ENCODE measurements at places on chromosomes 4 and X.

DNA sequence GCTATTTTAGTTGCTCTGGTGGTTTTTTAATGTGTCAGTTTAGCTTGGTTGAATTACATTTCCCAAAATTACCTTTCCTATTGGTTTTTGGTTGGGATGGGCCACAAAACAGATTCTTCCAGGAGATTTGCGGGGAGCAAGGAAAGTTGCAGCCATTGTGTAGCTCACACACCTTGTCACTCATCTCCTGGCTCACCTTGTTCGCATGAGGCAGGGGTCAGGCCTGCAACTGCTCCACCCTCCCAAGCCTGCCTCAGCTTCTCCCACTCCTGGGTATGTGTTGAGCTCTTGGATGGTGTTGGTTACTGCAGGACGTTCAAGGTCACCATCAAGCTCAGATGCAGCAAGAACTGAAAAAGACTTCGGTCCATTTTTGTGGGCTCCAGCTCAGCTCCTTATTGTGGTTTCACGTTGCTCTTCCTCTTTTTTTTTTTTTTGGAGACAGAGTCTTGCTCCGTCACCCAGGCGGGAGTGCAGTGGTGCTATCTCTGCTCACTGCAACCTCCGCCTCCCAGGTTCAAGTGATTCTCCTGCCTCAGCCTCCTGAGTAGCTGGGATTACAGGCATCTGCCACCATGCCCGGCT is 95.6 kb upstream of the METTL14 start:
- no peak for DNase-seq

GRCh38 chrX:86806786-86807185 is 658.5 kb downstream of the DACH2 start:
- DNase-seq: peak; percentile 21

- no peak for DNase-seq
Measured at GRCh38 chr4:8227771-8228318, 28.8 kb downstream of the SH3TC1 start.

- DNase-seq: no peak
Measured at GRCh38 chrX:139113708-139114107, 402.2 kb upstream of the FGF13 start.

GRCh38 chr4:75831856-75832405 is 70.3 kb downstream of the PPEF2 start:
- DNase-seq: no peak

- peak; percentile 10 for DNase-seq
Measured at GRCh38 chrX:34275699-34276098, 143.6 kb upstream of the FAM47A start.

DNA sequence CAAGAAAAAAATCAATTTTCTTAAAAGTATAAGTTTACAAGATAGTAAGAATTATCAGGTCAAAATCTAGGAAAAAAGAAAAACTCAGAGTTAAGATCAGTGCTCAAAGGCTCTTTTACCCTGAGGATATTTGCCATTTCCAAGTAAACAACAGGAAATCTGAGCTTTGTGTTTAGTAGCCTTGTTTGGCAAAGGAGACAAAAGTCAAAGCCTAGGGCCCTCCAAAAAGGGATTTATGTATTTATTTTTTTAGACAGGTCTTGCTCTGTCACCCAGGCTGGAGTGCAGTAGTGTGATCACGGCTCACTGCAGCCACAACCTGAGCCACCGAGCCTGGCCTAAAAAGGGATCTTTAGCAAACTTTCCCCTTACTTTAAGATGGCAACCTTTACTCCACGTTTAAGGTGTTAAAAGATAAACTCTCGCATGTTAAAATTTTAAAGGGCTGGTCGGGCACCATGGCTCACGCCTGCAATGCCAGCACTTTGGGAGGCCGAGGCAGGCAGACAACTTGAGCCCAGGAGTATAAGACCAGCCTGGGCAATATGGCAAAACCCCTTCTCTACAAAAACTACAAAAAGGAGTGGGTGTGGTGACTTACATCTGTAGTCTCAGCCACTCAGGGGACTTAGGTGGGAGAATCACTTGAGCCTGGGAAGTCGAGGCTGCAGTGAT is 21.3 kb upstream of the OPHN1 start:
- no peak for DNase-seq

DNA sequence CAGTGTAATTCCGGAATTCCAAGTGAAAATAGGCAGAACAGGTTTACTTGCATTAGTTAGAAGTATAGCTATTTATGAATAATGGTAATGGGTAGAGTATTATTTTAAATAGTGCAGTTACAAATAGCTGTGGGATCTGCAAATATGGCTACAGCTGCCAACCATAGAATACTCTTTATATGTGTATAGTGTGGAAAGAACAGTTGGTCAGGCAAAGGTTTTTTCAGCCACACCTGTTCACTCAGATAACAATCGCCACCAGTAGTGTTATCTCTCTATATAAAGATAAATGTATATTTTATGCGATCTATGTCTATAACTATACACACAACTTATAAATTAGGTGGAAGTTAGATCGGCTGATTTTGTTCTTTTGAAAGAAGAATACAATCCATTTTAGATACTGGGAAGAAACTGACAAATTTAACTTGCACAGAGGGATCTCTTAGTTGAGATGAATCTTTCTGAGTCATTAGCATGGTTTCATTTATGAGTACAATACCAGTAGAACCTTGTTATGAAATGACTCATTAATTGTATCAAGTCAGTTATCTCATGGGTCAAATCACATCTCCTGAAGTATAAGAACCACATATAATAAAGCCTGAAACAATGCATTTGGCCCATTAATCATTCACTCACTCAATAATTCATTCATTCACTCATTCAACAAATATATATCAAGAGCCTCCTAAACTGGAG is 100.9 kb upstream of the NR3C2 start:
- no peak for DNase-seq
